ENCODE measurements at places on chromosomes 6 and 20. TPM values are rescaled to one million over a fixed set of nuclear protein-coding genes. Genes with fewer than 3 reads are reported as not detected.

ZNF311 gene
- total RNA-seq: 1.6 TPM

TUBB2A gene
- 73.6 TPM for total RNA-seq

GRCh38 chr6:165891320-165891719 lies 228.3 kb upstream of the PDE10A start:
- DNase-seq: no peak

DNA sequence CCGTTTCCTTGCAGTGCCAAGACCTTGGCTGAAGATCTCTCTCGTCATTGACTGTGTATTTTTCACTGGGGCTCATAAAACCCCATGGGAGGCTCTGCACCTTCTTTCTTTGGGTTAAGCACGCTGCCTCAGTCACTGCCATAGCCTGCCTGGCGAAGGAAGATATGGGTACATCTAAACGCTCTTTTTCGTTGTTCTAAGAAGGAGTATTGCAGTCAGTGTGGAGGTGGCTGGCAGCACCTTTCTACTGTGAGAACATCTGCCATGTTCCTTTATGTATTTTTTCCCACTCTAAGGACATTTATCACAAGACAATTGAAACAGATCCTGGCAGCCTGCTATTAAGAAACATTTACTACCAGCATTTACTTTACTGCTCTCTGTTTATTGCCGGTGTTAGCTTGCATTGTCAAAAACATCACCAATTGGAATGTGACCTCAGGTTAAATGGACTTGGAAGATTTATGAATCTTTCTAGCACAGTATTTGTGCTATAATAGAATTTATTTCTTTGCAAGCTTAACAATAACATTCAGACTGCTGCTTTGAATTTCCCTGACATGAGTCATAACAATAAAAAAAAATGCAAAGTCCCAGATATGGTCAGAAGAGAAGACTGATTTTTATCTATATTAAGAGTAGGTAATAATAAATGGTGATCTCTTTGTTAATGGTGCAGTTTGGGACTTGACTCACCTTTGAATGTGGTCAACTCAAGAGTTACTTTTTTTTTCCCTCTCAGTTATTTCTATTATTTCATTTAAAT lies 62.2 kb upstream of the CLDN20 start:
- DNase-seq: no peak

DNA sequence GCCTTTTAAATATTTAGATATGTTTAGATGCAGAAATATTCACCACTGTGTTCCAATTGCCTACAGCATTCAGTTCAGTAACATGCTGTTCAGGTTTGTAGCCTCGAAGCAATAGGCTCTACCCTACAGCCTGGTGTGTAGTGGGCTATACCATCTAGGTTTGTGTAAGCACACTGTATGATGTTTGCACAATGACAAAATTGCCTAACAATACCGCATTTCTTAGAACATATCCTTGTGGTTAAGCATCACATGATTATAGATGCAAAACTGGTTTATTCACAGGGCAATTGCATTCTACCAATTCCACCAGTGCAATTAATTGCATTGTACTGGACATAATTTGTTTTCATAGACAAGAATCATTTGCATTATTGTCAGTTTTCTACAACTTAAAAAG lies 7.9 kb upstream of the SLC22A16 start:
- DNase-seq: no peak

- DNase-seq: no peak
These were observed 173.5 kb downstream of the SLC35F1 start for GRCh38 chr6:118080547-118080946.

ZNF391 gene
- 6.7 TPM for total RNA-seq

DNA sequence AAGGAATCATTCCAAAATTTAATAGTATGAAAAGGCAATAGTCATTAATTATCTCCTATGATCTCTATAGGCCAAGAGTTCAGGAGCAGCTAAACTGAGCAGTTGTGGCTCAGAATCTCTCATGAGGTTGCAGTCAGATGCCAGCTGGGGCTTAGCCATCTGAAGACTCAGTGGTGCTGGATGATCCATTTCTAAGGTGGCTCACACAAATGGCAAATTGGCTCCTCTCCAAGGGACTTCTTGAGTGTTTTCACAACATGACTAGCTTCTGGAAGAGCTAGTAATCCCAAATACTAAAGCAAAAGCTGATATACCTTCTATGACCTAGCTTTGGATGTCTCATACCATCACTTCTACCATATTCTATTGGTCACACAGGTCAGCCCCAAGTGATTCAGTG lies 104.2 kb downstream of the HAO1 start:
- DNase-seq: no peak

CCR6 gene
- total RNA-seq: not detected

FOXC1 gene
- total RNA-seq: 112 TPM

PLCB4 gene
- 10.5 TPM for total RNA-seq

LINC00237 gene
- not detected for total RNA-seq

- no peak for DNase-seq
These were observed 168.0 kb upstream of the CHD6 start for GRCh38 chr20:41786158-41786557.

RSPO4 gene
- total RNA-seq: 0.95 TPM

DNA sequence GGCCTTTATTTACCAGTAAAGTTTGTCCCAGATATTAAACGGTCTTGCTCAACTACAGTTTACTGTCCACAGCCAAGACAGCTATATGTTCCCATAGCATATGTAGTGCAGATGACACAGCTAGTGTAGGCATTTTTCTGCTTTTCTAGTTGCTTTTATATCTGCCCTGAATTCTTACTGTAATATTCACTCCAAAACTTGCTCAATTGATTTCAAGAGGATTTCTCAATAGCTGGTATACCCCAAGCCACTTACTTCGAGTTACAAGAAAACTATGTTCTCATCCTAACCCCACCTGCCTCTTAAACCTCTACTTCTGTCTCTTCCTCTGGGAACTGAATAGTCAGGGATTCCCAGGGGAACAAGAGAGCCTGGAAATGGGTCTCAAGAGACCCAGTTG lies 18.9 kb upstream of the ROS1 start:
- DNase-seq: no peak

DNA sequence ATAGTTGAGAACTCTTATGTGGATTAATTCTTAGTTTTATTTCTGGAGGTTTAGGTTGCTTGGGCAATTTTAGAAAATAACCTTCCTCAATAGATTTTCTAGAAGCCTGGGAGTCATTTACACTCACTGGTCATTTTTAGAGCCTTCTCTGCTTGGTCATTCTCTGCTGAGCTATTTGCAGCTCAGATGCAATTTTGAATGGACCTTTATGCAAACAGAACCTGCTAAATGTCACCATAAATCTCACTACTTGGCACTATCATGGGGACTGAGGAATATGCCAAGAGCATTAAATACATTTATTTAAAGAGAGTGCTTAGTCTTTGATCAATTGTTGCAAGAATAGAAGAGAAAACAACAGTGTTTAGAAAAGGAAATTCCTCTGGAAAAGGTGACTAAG lies 154.0 kb downstream of the CLVS2 start:
- DNase-seq: no peak

- no peak for DNase-seq
These were observed 37.6 kb upstream of the AVP start for GRCh38 chr20:3121955-3122610.

All from endothelial cell (in vitro differentiated cells).